CD4-positive, alpha-beta memory T cell (primary cell): ENCODE measurements at places on chromosomes 6 and 20. TPM values are rescaled to one million over a fixed set of nuclear protein-coding genes. Genes with fewer than 3 reads are reported as not detected.

- H3K36me3 ChIP-seq = no peaks in the 10 kb centered on the region
- no peak overlapping the region for H3K4me3 ChIP-seq
- no peak overlapping the region for H3K27ac ChIP-seq
- H3K27me3 ChIP-seq = no peaks in the 10 kb centered on the region
- DNase-seq = no peak
Observed at GRCh38 chr20:52497731-52498130, 306.2 kb upstream of the ZFP64 start.

DNA sequence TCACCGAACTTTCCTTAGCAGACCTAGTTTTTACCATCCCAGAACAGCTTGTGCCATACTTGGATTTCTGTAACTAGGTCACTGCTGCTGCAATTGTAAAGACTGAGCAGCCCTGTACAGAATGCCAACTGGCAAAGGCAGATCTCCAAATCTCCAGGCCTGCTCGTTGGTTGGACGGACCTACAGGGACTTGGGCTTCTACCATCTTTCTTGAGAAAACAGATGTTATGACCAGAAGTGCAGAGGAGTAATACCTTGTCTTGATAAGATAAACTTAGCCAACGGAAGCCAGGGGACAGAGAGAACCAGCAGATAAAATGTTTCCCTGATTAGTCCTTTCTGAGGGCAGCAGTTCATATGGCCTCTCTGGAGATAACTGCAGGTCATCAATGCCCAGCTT is 304.1 kb downstream of the RFPL4B start:
- H3K4me3 ChIP-seq = no peak overlapping the region
- no peak overlapping the region for H3K27ac ChIP-seq
- H3K27me3 ChIP-seq = no peaks in the 10 kb centered on the region
- no peaks in the 10 kb centered on the region for H3K4me1 ChIP-seq

GRCh38 chr6:121356575-121356974 is 22.3 kb upstream of the TBC1D32 start:
- H3K4me1 ChIP-seq = no peaks in the 10 kb centered on the region
- H3K27me3 ChIP-seq = peaks cover 4% of the 10 kb centered on the region
- no peak overlapping the region for H3K27ac ChIP-seq
- no peak for DNase-seq
- H3K36me3 ChIP-seq = no peaks in the 10 kb centered on the region
- H3K4me3 ChIP-seq = no peak overlapping the region

DNA sequence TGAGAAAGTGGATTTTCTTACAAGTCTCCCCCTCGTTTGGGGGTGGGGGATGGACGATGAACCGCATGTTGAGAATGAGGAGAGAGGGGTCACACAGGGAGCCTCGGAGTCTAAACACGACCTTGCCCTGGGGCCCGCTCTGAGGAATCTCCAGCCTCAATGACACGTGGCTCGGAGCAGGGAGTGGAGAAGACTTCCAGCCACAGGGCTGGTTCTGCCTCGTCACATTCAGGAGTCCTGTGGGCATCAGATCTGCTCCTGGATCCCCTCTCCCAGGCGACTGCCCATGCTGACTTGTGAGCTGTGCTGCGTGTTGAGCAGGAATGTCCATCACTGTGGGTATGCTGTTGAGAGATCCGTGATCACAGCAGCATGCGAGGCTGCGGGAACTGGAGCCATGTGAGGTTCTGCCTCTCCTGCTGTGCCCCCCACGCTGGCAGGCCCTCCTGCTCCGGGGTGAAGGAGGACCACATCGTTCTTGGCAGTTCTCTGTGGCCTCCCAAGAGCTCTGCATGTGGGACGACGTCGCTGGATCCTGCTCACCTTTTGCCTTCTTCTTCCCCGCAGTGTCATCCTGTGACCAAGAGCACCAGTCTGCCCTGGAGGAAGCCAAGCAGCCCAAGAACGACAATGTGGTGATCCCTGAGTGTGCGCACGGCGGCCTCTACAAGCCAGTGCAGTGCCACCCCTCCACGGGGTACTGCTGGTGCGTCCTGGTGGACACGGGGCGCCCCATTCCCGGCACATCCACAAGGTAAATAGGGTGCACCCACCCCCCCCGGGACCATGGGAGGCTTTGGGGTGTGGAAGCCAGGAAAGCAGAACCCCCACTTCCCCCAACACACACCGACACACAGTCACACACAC is 157.5 kb downstream of the SMOC2 start:
- H3K4me1 ChIP-seq = no peaks in the 10 kb centered on the region
- H3K4me3 ChIP-seq = no peak overlapping the region
- H3K27me3 ChIP-seq = no peaks in the 10 kb centered on the region
- H3K27ac ChIP-seq = no peak overlapping the region
- no peaks in the 10 kb centered on the region for H3K36me3 ChIP-seq

PROKR2 gene
- not detected for total RNA-seq

IMPG1 gene
- not detected for total RNA-seq

TBX18 gene
- total RNA-seq = not detected
